Tongue (tissue), 3 donors: ENCODE measurements at places on chromosomes 5 and 9. TPM values are rescaled to one million over a fixed set of nuclear protein-coding genes. Genes with fewer than 3 reads are reported as not detected.

QRFP gene
- total RNA-seq = not detected

CAMK4 gene
- total RNA-seq = 8.4 TPM

SPAG8 gene
- 3.7 TPM for total RNA-seq

COL27A1 gene
- 21.6 TPM for total RNA-seq

MYMK gene
- total RNA-seq = 18.3 TPM

PCDHB5 gene
- total RNA-seq = 5.6 TPM

RANBP3L gene
- 8.4 TPM for total RNA-seq

CCDC192 gene
- total RNA-seq = 0.31 TPM

IL9 gene
- not detected for total RNA-seq

DMRT3 gene
- not detected for total RNA-seq

LECT2 gene
- total RNA-seq = not detected

LYRM7 gene
- 22.1 TPM for total RNA-seq

EIF4EBP3 gene
- not detected for total RNA-seq

DPYSL3 gene
- 158 TPM for total RNA-seq
